Smooth muscle cell of bladder (primary cell): ENCODE measurements at places on chromosomes 12 and 14. TPM values are rescaled to one million over a fixed set of nuclear protein-coding genes. Genes with fewer than 3 reads are reported as not detected.

NEUROD4 gene
- total RNA-seq: not detected in 2 replicates

ANO4 gene
- 0.46 and 2.4 TPM in 2 replicates for total RNA-seq

SYT1 gene
- 1.6 and 2.0 TPM in 2 replicates for total RNA-seq

OTX2 gene
- total RNA-seq: not detected in 2 replicates

EID3 gene
- 7.1 and 12.3 TPM in 2 replicates for total RNA-seq

DGLUCY gene
- total RNA-seq: 34.7 and 41.5 TPM in 2 replicates

ARHGAP9 gene
- 0.09 and 0.28 TPM in 2 replicates for total RNA-seq

ZNF605 gene
- total RNA-seq: 8.1 and 10.1 TPM in 2 replicates

CPM gene
- 3.0 and 7.3 TPM in 2 replicates for total RNA-seq
